ENCODE measurements at places on chromosomes 16 and 17.

GRCh38 chr17:57434361-57434760 lies 178.0 kb downstream of the MSI2 start:
- DNase-seq, result no peak

GRCh38 chr16:88387941-88388627 lies 5.3 kb downstream of the ZNF469 start:
- no peak for DNase-seq

GRCh38 chr17:16353317-16354174 lies at the start of gene CENPV:
Gene CENPV (minus strand): TSS chr17:16353469. CDS start chr17:16353436, 33 bp downstream.
- DNase-seq, result peak; percentile 59

DNA sequence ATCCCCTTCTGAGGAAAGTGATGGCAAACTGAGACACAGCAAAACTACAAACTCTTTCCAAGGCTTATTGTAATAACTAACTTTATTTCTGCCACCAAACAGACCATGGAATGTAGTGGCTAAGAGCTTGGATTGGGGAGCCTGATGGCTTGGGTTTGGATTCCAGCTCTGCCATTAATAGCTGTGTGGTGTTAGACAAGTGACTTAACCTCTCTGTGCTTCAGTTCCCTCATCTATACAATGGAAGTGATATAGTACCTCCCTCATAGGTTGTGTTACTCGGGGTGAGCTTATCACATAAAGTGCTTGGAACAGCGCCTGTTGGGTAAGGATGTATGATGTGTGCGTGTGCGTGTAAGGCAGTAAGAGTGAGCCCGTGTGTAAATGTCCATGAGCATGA lies 5.9 kb upstream of the RNF112 start:
- no peak for DNase-seq

- DNase-seq, result peak; percentile 73
These were observed 1.9 kb downstream of the CMC2 start for GRCh38 chr16:81004646-81005353.

- DNase-seq, result no peak
These were observed 40.2 kb downstream of the MAF start for GRCh38 chr16:79560318-79560717.

GRCh38 chr17:66715076-66715675 lies 119.7 kb upstream of the CACNG5 start:
- no peak for DNase-seq

DNA sequence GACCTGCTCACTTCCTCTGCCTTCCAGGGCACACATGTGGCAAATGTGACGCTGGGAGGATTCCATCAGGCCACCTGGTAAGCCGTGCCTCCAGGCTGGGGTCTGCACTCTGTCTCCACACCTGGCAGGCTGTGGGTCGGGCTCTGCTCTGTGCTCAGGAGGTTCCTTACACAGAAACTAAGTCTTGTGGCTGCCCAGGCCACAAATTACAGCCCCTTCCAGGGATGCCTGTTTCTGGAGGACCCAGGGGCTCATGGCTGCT lies 58.2 kb downstream of the RMI2 start:
- no peak for DNase-seq

- no peak for DNase-seq
These were observed 290.4 kb downstream of the TOX3 start for GRCh38 chr16:52256310-52257078.

GRCh38 chr17:59858167-59858816 lies 34.5 kb downstream of the TUBD1 start:
- DNase-seq, result no peak

DNA sequence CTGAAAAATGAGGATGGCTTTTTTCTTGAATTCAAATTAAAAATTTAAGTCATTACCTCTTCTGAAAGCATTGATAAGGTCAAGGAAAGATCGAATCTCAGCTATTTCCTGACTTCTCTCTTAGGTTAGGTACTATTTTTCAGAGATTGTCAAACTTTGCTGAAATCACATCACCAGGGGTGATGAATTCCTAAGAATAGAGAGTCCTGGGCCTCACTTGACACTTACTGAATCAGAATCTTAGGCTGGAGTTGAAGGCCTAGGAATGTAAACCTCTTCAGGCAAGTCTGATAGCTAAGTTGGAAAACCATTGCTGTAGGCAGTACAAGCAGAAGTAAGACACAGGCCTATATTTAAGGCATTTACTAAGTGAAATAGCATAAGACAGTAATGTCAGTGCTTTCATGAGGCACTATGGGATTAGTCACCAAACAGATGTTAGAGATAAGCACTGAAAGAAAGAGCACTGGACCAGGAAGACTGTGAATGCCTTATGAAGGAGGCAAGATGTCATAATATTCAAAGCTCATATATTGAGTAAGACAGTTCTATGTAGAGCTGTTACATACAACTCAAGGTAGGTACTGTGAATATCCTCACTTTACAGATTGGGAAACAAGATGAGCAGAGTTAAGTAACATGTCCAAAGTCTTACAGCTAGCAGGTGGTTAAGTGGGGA lies 21.5 kb downstream of the DCAF7 start:
- no peak for DNase-seq

DNA sequence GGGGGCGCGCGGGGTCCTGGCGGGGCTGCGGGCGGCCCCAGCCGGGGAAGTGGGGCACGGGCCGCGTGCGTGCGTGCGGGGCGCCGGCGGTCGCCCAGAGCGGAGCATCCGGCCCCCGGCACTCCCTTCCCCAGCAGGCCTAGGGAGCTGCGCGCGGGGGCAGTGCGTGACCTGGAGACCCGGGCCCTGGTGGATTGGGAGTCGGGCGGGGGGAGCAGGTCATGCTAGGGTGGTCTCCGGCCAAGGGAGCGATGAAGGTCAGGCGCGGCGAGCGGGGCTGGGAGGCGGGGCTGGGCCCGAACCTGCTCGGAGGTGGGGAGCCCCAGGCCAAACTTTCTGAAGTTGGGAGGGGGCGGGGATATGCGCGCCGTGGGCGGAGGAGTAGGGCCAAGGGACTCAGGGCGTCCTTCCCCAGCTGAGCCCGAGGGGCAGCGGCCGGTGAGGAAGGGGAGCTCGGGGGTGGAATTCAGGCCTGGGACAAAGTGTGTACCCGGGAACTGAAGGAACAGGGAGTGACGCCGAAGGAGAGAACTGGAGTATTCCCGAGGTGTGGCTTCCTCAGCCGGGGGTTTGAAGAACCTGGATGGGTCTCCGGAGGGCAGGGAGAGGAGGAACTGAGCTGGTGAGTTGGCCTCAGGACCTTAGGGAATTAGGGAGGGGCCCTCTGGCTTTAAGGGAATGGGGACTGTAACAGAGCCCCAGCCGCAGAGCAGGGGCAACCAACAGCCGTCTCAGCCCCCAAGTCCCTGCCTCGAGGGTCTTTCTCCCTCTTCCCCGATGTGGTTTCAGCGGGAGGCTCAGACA lies 589 bp downstream of the XYLT2 start:
- peak; percentile 47 for DNase-seq

- DNase-seq, result no peak
These were observed 11.1 kb downstream of the SPPL2C start for GRCh38 chr17:45855691-45856336.

DNA sequence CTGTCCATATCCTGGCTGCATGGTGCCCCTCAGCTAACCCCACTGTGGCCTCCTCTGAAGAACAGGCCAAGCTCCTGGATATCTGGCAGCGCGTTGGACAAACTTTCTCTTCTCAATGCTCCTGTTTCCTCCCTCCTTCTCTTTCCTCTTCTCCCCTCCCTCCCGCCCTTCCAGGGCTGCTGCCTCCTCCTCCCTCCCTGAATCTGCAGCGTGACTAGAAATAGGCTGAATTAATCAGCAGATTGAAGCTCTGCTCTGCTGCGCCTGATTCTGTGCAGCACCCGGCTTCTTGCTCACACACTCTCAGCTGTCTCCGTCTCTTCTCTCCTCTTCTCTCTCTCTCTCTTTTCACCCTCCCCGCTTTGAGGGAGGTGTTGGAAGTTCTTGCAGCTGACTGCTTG lies 19.8 kb downstream of the TMEM94 start:
- no peak for DNase-seq

DNA sequence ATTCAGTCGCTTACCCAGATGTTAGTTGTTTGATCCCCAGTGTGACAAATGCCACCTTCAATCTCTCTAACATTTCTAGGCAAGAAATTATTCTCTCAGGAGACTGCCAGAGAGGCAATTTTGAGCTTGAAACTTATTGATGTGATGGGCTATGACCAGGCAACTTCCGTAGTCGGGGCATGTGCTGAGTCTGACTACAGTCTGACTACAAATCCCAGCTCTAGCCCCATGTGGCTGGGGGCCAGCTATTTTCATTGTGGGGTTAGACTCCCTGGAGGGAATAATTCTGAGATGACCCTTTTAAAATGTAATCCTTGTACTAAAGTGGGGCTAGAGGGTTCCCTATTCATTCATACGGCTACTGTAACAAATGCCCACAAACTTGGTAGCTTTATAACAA lies 65.9 kb downstream of the RBFOX1 start:
- no peak for DNase-seq

DNA sequence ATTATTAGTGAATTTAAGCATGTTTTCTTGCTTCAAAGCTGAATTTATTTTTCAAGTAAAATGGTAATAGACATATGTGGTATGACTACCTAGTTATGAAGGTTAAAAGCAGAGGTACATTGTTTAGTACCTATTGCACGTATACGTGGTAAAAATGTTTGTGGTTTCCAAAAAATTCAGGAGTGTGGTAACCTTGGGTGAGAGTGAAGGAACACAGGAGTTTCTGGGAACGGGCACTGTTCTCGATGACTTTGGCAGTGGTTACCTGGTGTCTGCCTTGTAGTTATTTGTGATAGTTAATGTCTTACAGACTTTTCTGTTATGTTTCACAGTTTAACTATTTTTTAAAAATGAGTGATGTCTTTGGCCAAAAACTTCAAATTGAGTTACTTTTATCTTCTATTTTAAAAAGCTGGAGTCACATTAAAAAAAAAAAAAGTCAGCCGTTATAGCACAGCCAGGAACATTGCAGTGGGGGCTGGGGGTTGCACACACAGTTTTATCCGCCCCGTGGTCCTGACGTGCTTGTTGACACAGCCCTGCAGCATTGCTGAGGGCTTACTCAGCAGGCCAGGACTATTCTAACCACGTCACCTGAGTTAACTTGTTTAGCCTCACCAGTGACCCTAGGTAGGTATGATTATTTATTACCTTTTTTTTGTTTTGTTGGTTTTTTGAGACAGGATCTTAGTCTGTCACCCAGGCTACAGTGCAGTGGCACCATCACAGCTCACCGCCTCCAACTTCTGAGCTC lies 10.9 kb downstream of the JPT2 start:
- DNase-seq, result no peak

GRCh38 chr16:3729161-3730112 lies 12.1 kb upstream of the TRAP1 start:
- DNase-seq, result no peak

GRCh38 chr17:2611627-2612026 lies 18.2 kb downstream of the PAFAH1B1 start:
- DNase-seq, result no peak

DNA sequence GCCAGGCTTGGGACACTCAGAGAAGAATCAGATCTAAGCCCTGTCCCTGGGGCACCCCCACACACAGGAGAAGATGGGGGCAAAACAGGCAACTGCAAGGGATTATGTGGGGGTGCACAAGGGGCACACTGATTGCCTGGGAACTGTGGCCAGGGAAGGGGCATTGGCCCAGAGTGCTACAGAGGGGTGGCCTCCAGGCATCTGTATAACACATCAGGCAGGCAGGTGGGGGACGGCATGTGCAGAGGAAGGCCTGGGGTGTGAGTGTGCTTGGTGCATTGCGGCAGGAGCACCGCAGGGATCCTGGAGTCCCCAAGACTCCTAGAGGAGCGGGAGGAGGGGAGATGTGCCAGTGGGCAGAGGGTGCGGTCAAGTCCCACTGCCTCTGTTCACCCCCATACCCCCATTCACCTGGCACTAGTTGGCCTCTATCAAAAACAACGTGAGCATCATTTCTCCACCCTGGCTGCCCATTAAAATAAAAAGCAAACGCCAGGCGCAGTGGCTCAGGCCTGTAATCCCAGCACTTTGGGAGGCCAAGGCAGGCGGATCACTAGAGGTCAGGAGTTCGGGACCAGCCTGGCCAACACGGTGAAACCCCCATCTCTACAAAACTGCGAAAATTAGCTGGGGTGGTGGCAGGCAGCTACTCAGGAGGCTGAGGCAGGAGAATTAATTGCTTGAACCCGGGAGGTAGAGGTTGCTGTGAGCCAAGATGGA lies 41.5 kb downstream of the C16orf82 start:
- no peak for DNase-seq

- DNase-seq, result no peak
These were observed 30.5 kb downstream of the FCSK start for GRCh38 chr16:70484867-70485266.

DNA sequence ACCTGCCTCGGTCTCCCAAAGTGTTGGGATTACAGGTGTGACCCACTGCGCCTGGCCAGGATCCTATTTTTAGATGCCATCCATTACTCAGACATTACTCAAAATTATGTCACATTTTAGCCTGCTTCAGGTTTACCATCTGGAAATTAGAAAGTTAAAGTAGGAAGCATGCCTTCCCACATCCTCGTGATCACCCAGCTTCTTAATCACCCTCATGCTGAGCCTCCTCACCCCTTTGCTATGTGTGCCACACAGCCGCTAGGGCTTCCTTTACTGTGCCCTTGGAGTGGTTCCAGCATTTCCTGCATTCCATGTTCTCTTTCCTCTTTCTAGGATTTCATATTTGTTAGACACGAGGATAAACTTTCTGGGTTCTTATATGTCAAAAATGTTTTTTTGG lies 9.3 kb downstream of the ADORA2B start:
- no peak for DNase-seq

- DNase-seq, result peak; percentile 66
These were observed 29.1 kb downstream of the AKAP1 start for GRCh38 chr17:57114085-57114673.

DNA sequence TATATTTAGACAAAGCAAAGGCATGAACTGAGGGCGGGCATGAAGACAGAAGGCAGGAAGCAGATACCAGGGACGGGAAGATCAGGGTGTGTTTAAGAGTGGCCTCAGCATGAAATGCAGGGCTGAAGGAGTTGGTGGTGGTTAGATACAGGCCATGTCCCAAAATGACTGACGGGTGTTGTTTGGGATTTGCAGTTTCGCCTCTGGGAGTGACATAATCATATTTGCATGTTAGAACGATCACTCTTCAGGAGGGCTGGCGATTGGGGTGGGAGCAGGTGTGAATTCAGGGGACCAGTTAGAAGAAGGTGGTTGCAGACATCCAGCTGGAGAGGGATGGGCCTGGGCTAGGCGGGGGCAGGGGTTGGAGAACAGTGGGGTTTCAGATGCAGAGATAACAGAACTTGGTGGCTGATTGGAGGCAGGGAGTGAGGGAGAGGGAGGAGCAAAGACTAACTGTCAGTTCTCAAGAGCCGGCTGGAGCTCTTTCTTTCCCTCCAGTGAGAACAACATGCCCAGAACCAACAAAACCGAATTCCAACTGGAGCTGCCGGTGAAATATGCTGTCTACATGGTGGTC lies 27.2 kb upstream of the ITGAX start:
- DNase-seq, result no peak

- DNase-seq, result no peak
These were observed 141.3 kb downstream of the HS3ST3A1 start for GRCh38 chr17:13460261-13461000.

DNA sequence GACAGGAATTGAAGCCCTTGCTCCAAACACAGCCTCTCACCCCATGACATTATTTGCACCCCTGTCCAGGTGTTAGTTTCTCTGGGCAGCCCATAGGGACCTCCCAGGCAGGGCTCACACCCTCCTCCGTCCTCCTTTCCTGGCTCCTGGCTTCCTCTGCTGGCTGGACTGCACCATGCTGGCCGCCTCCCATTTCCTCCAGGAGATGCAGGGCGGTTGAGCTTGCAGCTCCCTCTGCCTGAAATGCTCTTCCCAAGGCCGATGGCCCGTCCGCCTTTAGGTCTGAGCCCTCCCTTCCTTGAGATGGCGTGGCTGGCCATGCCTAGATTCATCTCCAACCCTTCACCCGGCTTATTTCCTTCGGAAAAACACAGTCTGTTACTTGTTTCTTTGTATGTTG lies 334.8 kb downstream of the SNX29 start:
- no peak for DNase-seq
